ENCODE measurements at places on chromosomes 5 and 9.

DNA sequence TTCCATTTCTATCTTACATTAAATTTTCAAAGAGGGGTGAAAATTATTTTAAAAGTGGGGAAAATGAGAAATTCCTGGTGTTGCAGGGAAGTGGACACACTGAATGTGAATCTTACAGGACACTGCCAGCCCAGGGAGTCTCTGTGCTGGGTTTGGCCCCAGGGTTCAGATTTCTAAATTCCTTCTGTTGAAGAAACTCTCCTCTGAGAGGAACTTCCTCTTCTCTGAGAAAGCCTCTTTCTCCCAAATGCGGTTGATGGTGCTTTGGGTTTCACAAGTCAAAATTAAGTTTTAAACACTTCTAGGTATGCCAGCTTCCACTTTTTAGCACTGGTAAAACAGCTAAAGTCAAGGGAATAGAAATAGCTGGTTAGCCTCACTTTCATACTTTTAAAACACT, 317.9 kb upstream of the ITGA1 start:
- DNase-seq = no peak

GRCh38 chr9:127919253-127919815, 2.5 kb upstream of the ST6GALNAC4 start:
- DNase-seq = peak; percentile 91

GRCh38 chr5:58759745-58760144, 176.9 kb downstream of the RAB3C start:
- DNase-seq = no peak

DNA sequence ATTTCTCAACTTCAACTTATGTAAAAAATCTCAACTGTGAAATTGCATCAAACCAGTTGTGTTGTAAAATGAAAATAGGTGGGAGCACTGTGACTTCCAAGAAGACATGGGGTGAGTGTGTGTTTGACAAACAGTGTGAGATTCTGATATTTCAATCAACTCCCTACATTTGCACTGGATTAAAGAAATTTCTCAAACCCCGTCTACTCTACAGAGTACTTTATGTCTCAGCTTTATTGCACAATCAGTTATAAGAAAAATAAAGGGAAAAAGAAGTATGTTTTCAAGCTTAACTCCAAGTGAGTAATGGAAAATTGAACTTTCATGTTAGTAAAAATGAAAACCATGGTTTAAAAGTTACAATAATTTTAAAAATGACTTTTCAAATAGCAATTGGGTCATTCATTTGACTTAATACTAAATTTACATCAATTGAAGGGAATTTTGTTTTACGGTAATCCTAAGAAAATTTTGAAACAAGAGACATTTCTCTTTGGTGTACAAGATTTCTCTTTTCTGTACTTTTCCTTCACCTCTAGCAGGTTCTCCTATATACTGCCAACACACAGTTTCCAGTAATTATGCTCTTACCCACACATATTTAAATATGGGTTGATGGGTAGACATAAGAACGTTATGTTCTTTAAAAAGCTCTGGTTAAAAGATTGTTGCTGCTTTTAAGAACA, 80.3 kb downstream of the CDO1 start:
- DNase-seq = no peak

DNA sequence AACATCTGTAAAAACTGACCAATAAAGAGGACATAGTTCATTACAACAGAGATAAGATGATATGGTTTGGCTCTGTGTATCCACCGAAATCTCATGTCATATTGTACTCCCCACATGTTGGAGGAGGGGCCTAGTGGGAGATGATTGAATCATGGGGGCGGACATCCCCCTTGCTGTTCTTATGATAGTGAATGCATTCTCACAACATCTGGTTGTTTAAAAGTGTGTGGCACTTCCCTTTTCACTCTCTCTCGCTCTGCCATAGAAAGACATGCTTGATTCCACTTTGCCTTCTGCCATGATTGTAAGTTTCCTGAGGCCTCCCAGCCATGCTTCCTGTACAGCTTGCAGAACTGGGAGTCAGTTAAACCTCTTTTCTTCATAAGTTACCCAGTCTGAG, 292.8 kb downstream of the SLF1 start:
- DNase-seq = no peak

DNA sequence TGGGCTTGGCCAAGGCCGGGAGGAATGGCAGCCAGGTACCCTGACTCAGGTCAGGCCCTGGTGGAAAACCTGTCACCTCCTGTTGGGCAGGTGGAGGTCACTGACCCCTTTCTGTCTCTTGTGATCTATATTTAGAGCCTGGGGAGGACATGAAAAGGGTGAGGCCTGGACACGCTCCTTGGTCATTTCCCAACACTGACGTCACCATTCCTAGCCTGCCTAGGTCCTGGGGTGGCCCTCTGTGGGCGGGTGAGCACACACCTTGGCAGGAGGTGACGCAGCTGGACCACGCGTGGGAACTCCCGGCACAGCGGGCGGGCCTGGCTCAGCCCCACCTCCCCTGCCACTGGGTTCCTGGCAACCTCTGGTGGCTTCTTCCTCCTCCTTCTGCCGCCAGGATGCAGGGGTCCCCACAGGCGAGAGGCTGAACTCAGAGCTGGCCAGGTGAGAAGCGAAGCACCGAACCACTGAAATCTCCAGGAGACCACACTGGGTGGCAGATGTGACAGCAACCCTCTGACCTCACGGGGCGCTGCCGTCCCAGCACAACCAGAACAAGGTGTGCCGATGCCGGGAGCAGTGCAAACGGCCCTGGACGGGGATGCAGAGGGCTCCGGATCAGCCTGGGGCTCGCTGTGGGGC, 6.4 kb upstream of the RALGDS start:
- no peak for DNase-seq

- DNase-seq = peak; percentile 42
Measured at GRCh38 chr9:87243602-87244001, 254.1 kb upstream of the DAPK1 start.

- DNase-seq = no peak
Measured at GRCh38 chr5:10468256-10468655, 26.6 kb downstream of the ROPN1L start.

DNA sequence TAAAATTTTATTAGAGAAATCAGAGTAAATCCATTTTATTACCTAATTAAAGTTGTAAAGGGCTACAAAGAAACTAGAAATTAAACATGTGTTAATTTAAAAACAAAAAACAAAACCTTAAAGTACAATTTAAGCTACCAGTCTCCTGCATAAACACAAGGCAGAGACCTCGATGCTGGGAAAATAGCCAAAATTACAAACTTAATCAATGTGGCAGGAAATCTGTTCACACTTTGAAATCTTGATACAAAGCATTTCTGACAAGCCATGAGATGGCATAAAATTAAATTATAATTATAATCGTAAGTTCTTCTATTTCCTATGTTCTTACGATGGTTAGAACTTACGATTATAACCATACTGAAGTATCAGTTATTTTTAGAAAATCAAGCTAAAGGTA, 158.0 kb upstream of the FREM1 start:
- no peak for DNase-seq

- no peak for DNase-seq
Measured at GRCh38 chr5:109416882-109417281, 7.1 kb upstream of the PJA2 start.

DNA sequence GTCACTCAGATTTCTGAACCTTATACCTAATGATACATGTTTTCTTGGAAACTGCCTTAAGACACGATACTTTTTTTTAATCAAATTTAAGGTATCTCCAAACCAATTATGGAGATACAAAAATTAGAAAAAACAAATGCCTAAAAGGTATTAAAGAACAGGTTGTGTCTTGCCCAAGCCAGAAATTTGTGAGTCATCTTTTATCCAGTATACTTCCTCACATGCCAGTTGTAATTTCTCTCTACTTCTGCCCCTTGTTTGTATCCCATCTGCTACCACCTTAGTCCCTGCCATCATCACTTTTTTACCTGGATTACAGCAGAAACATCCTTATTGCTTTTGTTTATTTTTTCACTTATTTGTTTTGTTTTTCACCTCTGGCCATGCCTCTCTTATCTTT, 571.2 kb upstream of the DAB2 start:
- DNase-seq = no peak

DNA sequence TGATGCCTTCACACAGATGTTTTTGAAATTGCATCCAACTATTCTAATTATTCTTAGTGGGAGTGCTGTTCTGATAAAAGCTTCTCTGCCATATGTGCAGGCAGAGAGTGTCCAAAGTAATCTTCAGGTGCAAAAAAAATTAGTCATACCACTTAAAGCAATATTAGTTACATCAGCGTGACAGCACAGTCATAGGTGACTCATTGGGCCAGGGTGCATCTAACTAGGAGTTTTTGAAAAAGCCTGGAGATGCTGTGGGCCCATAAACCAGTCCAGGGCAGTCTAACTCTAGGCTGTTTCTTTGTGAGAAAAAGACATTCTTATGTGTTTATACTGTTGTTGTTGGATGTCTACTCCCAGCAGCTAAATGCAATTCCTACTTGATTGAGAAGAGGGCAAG, 33.0 kb upstream of the C6 start:
- DNase-seq = no peak

- no peak for DNase-seq
Measured at GRCh38 chr9:89885156-89885555, 280.3 kb downstream of the GADD45G start.

DNA sequence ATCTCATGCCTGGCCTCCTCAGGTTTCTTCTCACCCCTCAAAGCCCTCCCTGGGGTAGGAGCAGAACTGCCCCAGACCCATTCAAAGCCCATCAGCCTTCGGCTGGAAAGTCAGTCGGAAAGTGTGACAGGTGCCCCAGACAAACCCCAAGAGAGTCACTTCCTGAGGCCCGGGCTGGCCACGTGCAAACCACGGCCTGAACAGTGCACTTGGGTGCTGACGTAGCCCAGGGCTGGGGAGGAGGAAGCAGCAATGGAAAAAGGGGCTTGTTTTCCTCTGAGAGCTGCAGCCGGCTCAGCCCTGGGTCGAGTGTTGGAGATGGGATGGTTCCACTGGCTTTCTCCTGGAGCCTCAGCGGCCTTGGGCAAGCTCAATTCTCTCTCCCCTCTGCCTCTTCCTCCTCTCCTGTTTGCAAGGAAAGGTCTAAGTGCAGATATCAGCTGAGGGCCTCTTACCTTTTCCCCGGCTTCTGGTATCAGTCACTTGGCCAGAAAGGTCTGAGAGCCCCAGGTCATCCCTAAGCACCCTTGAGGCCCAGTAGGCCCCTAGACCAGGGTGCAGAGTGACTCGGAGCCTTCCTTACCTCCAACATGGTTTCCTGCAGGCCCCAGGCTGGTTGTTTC, 5.9 kb upstream of the EGR1 start:
- DNase-seq = no peak

GRCh38 chr5:151315998-151316597, 12.5 kb upstream of the SLC36A3 start:
- peak; percentile 15 for DNase-seq

DNA sequence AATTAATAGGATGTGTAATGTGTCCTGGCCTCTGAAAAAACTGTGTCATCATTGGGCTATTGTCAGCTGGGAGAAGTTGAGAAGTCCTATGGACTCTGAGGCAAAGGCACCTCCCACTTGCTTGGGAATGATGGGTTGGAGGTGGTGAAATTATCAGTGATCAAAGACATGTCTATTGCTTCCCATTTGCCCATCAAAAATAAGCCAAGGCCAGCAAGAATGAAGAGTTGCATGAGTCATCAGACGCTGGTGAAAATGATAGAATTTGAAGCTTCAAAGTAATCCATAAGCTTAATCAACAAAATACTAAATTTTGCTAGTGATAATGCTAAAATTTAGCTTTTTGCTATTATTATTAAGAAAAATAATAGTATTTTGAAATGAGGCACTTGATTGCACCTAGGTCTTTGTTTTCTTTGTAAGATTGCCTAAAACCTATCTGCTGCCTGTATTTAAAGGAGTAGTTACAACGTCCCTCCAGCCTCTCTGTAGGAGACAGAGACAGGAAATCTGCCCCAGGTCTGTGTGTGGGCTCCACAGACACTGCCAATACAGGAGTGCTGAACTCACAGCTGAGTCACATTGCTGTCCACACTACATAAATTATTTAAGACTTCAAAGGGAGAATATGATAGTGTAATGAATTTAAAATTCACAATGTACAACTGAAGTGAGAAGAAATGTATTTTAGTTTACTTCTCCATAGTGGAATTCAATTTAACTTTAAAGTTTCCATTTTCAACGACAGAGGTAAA, 48.4 kb upstream of the APC start:
- DNase-seq = peak; percentile 64

GRCh38 chr9:34665067-34665380, 2.6 kb upstream of the CCL27 start:
- DNase-seq = no peak

DNA sequence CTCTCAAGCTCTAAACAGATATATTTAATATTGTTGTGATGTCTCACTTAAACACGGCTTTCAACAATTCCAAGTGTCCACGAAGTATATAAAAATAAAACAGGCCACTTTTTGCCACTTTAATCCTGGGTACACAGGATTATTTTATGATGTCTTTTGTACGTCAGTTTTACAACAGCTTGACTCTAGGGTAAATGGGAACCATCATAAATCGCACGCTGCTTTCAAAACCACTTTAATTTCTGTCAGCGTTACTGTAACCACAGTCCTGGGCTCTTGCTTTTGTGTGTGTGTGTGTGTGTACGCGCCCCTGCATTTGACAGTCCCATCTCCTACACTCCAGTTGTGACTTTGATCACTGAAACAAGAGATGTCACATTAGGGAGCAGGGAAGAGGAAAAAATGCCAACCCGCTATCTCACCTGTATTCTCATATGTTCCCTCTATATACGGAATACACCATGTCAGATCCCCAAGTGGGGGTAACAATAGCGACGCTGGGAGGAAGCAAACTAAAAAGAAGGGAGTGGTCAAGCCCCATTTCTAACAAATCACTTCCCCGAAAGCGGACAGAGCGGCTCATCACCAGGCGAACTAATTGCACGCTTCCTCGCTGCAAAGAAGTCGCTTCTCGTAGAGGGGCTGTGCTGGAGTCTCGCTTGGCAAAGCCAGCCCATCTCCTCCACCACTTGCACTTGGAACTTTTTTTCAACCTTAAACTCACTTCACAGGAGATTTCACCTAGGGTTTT, 1.2 kb downstream of the BNC2 start:
- DNase-seq = peak; percentile 12

DNA sequence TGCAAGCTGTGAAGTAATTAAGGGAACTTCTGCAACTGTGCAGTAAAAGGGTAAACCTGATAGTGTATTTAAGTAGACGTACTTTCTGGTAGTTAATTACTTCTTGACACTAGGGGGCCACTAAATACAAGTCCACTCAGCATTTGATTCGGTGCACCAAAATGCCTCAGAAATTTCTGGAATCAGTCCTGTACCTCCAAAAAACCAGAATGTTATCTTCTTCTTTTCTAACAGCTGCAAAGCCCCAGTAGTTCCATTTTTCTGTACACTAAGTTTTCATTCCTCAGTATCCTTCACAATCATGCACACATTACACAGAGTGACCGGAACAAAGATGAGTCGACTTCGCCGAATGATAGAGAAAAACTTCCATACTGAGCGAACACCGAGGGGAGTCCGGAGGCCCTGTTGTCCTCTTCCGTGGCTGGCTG, 484 bp downstream of the GFM2 start:
- no peak for DNase-seq

DNA sequence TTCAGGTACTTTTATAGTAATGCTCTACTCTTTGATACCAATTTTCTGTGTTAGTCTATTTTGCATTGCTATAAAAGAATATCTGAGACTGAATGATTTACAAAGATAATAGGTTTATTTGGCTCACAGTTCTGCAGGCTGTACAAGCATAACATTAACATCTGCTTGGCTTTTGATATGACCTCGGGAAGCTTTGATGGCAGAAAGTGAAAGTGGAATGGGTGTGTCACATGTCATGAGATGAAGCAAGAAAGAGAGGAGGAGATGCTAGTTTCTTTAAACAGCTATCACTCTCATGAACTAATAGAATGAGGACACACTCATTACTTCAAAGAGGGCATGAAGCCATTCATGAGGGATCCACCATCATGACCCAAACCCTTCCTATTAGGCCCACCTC, 270.9 kb upstream of the IL12B start:
- no peak for DNase-seq

All from fibroblast of skin of left biceps (primary cell).